Progenitor cell of endocrine pancreas (in vitro differentiated cells): ENCODE measurements at places on chromosomes 5 and 9. TPM values are rescaled to one million over a fixed set of nuclear protein-coding genes. Genes with fewer than 3 reads are reported as not detected.

Gene TRIP13
- 11.9 and 13.5 TPM in 2 replicates for total RNA-seq

Gene GPX8
- 38.8 and 40.0 TPM in 2 replicates for total RNA-seq

Gene RLN2
- total RNA-seq, result 4.0 and 4.4 TPM in 2 replicates

Gene PCDHAC1
- 7.7 and 8.9 TPM in 2 replicates for total RNA-seq

Gene LCN15
- not detected in 2 replicates for total RNA-seq

DNA sequence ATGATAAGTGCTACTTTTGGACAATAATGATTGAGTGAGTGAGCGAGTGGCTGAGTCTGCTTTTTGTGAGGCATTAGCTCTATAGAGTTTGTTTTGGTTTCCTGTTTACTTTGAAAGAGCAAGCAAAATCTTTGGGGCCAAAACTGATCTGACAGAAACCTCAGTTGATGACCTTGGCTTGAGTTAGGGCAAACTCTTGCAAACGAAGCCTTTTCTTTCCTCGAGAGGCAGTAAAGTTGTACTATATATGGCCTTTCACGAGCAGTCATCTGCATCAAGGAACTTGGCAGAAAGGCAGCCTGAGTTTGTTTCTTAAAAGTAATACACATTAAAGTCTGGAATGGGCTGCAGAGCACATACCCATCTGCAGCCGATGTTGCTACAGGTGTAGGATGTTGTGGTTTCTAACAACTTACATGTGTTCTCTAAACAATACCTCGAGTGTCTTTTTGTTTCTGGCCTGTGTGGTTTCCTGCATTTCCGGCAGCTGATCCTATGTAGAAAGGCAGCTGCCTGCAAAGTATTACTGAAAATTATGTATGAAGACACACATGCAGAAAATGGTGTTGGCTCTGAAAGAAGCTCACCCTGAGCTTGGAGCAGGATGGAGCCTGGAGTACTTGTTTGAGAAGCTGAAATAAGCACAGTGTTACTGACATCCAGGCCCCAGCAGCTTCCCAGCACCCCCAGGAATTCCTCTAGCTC is 60.8 kb downstream of the FOXD1 start:
- no peak for DNase-seq
- H3K36me3 ChIP-seq, result peaks cover 12% of the 10 kb centered on the region
- H3K4me3 ChIP-seq, result no peak overlapping the region
- H3K4me1 ChIP-seq, result peaks cover 28% of the 10 kb centered on the region

DNA sequence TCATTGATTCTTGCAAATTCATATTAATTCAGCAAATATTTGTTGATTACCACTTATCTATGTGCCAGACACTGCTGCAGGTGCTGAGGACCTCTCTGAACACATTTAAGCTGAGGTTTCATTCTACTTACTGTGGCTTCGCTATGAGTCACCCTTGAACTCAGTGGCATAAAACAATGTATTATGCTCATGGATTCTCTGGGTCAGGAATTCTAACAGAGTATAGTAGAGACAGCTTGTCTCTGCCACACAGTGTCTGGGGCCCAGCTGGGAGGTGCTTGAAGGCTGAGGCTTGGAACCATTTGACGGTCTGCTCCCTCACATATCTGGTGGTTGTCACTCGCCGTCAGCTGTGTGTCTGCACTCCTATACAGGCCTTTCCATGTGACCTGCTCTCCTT is 124.3 kb upstream of the NR3C1 start:
- no peak overlapping the region for H3K27ac ChIP-seq
- H3K36me3 ChIP-seq, result no peaks in the 10 kb centered on the region
- peaks cover 3% of the 10 kb centered on the region for H3K4me1 ChIP-seq

DNA sequence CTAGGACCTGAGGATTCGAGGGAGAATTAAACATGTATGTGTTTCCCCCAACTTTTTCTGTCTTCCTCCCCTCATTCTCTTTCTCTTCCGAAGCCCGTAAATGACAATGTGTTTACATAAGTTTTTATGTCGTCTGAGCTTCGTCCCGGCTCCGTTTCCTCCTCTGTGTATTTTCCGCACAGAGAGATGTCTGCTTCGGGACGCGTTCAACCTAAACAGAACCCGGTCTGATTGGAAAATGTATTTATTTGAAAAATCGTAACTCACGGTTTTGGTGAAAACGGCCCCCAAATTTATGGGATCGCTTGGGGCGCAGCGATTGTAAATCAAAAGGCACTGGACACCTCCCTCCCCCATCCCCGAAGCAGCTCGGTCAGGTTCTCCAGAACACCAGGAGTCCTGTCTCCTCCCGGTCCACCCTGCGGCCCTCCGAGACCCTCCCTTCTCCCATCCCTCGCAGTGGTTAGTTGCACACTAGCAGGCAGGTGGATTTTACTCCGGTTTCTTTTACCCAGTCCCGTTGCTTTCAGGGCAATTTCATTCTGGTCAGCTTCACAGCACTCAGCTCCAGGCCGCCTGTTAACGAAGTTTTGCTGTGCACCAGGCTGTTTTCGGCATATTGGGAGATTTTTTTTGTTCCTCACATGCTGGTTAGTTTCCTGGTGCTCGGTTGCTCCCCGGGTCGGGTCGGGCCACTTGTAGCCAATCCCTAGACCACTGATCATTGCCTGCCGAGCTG is 5.8 kb upstream of the HAND1 start:
- no peak overlapping the region for H3K27ac ChIP-seq
- H3K4me1 ChIP-seq, result peaks cover 18% of the 10 kb centered on the region
- H3K27me3 ChIP-seq, result peaks cover 90% of the 10 kb centered on the region
- no peak for DNase-seq
- H3K36me3 ChIP-seq, result no peaks in the 10 kb centered on the region

- H3K4me1 ChIP-seq, result peaks cover 8% of the 10 kb centered on the region
- peak; percentile 47 for DNase-seq
- H3K27me3 ChIP-seq, result peaks cover 83% of the 10 kb centered on the region
- H3K36me3 ChIP-seq, result no peaks in the 10 kb centered on the region
- H3K4me3 ChIP-seq, result peak overlapping the region; percentile 79
- peak overlapping the region; percentile 86 for H3K27ac ChIP-seq
Measured at GRCh38 chr9:109499631-109500410, 1.7 kb upstream of the PTPN3 start.

DNA sequence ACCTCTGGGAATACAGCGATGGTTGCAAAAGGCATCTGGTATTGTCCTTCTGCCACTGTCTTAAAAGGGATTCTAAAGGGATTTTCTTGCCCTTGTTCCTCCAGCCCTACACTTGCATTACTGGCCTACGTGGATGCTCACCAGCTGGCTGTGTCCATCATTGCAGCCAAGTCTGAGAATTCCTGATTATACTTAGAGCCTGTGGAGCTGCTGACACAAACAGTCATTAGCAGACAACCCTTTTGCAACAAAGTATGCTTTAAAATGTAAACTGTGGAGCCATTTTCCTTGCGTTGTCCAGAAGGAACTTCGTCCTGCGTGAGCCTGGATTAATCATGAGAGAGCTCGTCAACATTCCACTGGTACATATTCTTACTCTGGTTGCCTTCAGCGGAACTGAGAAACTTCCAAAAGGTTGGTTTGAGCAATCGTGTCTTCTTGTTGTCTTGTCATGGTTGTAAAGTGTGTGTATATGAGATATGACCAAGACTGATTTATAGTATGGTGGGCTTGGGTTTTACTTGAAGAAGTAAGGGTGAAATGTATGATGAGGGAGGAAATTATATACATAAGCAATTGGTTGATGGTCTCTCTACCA is at the start of gene MUSK:
MUSK (plus strand) TSS at position 222 of the 598 bp plus-strand sequence; CDS start at position 336, 114 bp downstream.
- no peak within 1 kb of the TSS for H3K27ac ChIP-seq
- H3K36me3 ChIP-seq, result no peaks in the 10 kb centered on the region
- DNase-seq, result no peak
- H3K4me1 ChIP-seq, result peaks cover 2% of the 10 kb centered on the region
- no peaks in the 10 kb centered on the region for H3K27me3 ChIP-seq

DNA sequence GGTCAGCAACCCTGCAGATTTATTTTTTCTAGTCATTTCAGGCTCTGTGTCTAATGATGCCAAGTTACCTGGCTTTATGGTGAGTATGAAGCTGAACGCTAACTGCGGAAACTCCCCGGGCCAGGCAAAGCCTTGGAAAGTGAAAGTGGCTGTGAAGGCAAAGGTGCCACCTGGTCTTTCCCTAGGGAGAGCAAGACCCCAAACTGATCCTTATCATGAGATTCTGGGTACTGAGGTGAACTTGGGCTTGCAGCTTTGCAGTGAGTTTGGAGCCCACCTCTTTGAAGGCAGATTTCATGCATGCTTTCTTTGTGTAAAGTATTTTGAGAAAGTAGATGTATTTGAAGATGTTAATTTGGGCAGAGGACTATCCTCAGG is 63.3 kb downstream of the CARTPT start:
- no peaks in the 10 kb centered on the region for H3K36me3 ChIP-seq
- no peak for DNase-seq
- no peak overlapping the region for H3K27ac ChIP-seq
- H3K27me3 ChIP-seq, result peaks cover 20% of the 10 kb centered on the region
- H3K4me1 ChIP-seq, result peaks cover 3% of the 10 kb centered on the region

- no peak overlapping the region for H3K4me3 ChIP-seq
- no peak for DNase-seq
- peaks cover 5% of the 10 kb centered on the region for H3K4me1 ChIP-seq
- no peak overlapping the region for H3K27ac ChIP-seq
- no peaks in the 10 kb centered on the region for H3K36me3 ChIP-seq
Measured at GRCh38 chr5:145025775-145026174, 809.4 kb downstream of the PRELID2 start.

GRCh38 chr9:1839909-1840308 is 175.2 kb upstream of the SMARCA2 start:
- H3K36me3 ChIP-seq, result no peaks in the 10 kb centered on the region
- no peaks in the 10 kb centered on the region for H3K4me1 ChIP-seq
- no peak for DNase-seq
- H3K27me3 ChIP-seq, result peaks cover 25% of the 10 kb centered on the region
- H3K4me3 ChIP-seq, result no peak overlapping the region
- H3K27ac ChIP-seq, result no peak overlapping the region

DNA sequence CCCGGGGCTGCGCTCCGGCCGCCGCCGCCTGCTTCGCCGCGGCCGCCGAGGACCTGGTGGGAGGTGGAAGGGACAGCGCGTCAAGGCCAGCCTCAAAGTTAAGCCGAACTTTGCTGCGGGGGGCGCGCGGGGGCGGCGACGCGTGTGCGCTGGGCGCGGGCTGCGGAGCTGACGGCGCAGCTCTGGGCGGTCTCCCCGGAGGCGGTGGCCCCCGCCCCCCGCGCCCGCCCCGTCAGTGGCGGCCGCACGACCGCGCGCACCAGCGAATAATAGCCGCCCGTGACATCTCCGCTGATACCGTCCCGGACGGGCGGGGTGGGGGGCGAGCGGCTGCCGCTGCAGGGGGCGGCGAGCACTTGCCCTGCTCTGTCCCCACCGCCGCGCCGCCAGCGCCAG is 579 bp upstream of the FAM78A start:
- H3K4me1 ChIP-seq, result peaks cover 3% of the 10 kb centered on the region
- H3K4me3 ChIP-seq, result no peak overlapping the region
- H3K27me3 ChIP-seq, result peaks cover 44% of the 10 kb centered on the region
- no peak for DNase-seq

GRCh38 chr9:109863961-109864360 is 84.0 kb downstream of the PALM2AKAP2 start:
- no peak overlapping the region for H3K27ac ChIP-seq
- no peak overlapping the region for H3K4me3 ChIP-seq
- H3K36me3 ChIP-seq, result no peaks in the 10 kb centered on the region
- H3K27me3 ChIP-seq, result peaks cover 23% of the 10 kb centered on the region
- no peak for DNase-seq

DNA sequence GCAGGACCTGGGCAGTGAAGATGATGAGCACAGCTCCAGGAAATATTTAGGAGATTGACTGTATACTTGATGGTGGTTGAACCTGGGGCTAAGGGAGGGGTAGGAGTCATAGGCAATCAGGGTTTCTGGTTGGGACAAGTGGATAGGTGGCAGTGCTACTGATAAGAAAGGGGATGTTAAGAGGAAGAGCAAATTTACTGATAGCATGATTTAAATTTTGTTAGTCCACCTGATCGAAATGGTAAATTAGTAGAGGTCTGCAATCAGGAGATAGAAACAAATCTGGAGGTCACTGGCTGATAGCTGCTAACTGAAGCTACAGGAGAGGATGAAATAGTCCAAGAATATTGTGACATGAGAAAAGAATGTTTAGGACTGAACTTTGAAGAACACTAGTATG is 5.7 kb upstream of the C5orf34 start:
- H3K27me3 ChIP-seq, result no peaks in the 10 kb centered on the region
- no peak overlapping the region for H3K4me3 ChIP-seq
- H3K4me1 ChIP-seq, result peaks cover under 1% of the 10 kb centered on the region
- H3K36me3 ChIP-seq, result peaks cover 27% of the 10 kb centered on the region
- H3K27ac ChIP-seq, result no peak overlapping the region

- H3K27ac ChIP-seq, result no peak overlapping the region
- H3K4me1 ChIP-seq, result peaks cover 2% of the 10 kb centered on the region
- no peak for DNase-seq
Measured at GRCh38 chr9:88373045-88373444, 15.2 kb upstream of the SPIN1 start.

GRCh38 chr5:138543730-138544104 is 681 bp upstream of the ETF1 start:
- H3K4me1 ChIP-seq, result peaks cover 39% of the 10 kb centered on the region
- peak overlapping the region; percentile 99 for H3K27ac ChIP-seq
- H3K4me3 ChIP-seq, result peak overlapping the region; percentile 99
- no peaks in the 10 kb centered on the region for H3K36me3 ChIP-seq
- no peaks in the 10 kb centered on the region for H3K27me3 ChIP-seq
